Stimulated activated CD4-positive, alpha-beta T cell treated with anti-CD3 and anti-CD28 coated beads, Interleukin-15, amount 100 ng/mL, for 48 hours (primary cell): ENCODE measurements at places on chromosomes 7 and 10.

DNA sequence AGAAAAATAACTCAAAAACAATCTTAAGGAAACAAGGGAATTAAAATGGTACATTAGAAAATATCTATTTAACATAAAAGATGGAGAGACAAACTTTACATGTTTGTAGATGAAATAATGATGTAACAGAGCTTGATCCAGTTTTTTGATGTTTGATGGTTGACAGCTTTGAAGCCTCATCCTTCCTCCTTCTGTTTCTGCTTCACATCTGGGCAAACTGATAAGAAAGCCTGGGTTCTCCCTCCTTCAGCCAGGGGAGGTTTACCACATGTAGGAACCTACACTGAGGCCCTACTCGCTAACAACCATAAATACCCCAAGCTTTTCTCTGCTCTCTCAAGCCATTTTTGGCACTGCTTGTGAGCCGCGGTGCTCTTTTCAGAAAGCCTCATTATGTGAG lies 82.8 kb upstream of the ZNF32 start:
- DNase-seq, result no peak

DNA sequence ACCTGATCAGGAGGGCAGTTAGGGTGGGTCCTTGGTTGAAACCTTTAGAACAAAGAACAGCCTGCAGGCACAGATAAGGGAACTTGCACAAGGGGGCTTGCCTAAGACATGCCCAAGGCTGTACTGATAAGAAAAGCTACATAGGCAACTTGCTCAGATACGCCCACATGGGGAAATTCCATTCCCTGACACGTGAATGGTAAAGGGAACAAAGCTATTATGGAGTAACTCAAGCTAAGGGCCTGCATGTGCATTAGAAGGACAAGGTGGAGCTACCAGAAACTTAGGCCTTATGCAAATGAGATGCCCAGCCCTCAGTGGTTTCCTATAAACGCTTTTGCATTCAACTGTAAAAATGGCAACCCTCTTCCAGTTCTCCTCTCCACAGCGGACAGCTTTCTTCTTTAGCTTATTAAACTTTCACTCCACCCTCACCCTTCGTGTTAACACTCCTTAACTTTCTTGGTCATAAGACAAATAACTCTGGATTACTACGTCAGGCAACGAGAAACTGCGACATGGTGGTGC lies 1192.1 kb upstream of the CELF2 start:
- DNase-seq, result no peak

DNA sequence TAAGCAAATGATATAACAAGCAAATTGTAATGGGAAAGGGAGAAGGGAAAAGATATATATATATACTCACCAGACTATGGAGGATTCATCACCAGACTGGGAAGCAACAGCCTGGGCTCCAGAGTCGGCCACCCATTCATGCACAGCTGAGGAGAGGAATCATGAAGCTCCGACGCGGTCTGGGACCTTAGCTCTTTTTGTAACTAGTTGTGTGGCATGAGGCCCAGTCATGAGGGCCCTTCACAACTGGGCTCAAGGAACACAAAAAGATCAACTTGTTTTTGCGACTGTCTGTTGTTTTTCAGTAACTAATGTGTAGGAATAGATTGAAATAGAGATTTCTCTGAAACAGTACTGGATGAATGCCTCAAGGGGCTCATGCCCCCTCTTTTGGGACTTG lies 911.2 kb downstream of the TYW1 start:
- DNase-seq, result no peak

GRCh38 chr10:119776536-119776935 lies 50.7 kb downstream of the INPP5F start:
- no peak for DNase-seq

DNA sequence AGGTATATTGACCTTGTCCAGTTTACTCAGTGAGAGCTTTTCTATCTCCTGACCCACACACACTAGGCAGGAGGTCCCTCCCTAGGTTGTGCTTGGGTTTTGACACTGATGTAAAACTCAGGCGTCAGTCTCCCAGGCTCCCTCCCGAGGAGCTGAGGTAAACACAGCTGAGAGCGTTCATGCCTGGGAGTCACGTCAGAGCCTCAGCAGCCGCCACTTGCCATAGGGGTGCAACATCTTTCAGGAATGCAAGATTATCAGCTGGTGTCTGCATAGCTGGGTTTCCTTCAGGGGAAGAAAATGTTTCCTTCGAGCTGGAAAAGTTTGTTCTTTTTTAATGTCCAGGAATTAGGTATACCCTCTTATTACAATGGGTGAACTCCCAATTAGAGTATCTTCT lies 70.6 kb downstream of the FGFR2 start:
- DNase-seq, result no peak
